ENCODE measurements at places on chromosomes 12 and 14.

DNA sequence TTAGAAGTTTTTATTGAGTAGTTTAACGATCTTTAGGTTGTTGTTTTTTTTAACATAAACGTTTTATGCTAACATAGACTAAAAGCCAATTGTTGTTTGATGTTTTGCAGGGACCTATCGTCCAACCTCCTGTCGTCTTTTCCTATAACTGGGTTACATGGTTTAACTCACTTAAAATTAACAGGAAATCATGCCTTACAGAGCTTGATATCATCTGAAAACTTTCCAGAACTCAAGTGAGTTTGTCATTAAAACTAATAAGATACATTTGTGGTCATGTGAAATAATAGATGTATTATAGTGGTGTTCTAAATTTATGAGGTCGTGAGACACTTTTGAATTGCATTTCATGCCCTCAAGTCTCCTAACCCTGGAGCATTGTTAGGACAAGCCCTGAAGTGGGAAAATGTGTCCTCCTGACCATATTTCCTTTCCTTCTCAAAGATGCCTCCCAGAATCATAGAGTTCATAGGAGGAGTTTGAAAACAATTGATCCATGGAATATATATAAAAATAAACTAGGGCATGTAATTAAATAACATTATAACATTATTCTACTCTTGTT is 84.9 kb downstream of the ZFC3H1 start:
- no peak for DNase-seq

- DNase-seq: no peak
These were observed 222.4 kb downstream of the IPO8 start for GRCh38 chr12:30473274-30473673.

DNA sequence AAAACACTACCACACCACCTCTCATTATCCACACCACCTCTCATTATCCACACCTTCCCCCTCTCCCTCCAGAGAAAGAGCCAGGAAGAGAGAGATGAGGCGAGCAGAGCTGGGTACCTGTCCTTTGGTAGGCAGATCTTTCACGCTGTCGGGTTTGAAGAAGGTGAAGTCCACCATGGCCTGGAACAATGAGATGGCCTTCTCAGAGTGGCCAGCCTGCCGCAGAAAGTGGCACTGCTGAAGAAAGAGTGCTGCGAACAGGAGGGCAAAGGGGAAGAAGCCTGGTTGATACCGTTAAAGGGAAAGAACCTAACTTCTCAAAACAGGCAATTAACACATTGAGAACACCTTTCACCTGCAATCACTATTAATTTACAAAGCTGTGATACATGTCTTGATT is 30.6 kb downstream of the NRDE2 start:
- no peak for DNase-seq

- no peak for DNase-seq
These were observed 284.4 kb upstream of the CRY1 start for GRCh38 chr12:107377596-107378385.

GRCh38 chr14:77914073-77914721 is 114.3 kb downstream of the ADCK1 start:
- no peak for DNase-seq

- no peak for DNase-seq
These were observed 28.1 kb upstream of the WNK1 start for GRCh38 chr12:724194-724855.

DNA sequence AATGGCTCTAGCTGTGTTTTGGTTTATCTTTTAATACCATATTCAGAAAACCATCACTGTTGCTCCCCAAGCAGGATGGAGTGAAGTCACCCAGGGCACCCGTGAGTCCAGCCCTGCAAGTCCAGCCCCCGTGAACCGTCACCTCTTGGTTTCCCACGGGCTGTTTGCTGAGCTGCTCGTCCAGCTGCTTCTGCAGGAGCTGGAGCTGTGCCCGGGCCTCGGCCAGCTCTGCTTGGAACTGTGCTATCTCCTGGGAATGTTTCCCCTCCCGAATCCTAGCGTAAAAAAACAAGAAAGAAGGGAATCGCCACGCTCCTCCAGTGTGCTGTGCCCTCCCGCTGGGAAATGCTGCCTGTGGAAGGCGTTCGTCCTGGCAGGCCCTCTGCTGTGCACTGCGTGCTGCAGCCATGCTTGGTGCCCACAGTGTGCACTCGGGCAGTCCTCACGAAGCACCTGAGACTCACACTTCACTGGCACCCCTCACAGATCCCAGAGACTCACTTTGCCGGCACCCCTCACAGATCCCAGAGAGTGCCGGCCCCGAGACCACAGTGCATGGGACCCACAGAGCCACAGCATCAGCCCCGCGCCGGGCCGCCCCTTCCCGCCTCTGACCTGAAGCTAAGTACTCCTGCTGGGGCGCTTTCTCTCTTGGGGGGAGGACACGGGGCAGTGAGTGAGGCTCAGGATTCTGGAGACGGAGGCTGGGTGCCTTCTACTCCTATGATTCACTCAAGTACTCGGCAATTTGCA is 15.4 kb upstream of the ANKLE2 start:
- DNase-seq: no peak

DNA sequence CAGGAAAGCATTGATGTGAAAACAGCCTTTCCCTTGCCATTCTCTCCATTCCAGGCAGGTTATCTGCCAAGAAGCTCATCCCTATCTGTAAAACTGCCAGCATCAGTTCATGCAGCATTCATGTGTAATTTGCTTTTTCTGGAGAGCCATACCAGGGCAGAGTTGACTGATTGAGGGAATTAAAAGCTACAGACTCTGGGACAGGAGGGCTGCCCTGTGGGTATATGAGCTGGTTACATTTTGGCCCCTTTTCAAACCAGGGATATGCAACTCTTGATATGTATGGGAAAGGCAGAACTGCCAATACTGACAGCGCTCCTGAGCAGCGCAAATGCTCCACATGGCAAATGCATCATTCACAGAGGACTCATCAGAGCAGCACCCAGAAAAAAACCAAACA is 53.7 kb downstream of the SYT1 start:
- no peak for DNase-seq

GRCh38 chr14:102620413-102620812 is 28.0 kb downstream of the RCOR1 start:
- peak; percentile 8 for DNase-seq

DNA sequence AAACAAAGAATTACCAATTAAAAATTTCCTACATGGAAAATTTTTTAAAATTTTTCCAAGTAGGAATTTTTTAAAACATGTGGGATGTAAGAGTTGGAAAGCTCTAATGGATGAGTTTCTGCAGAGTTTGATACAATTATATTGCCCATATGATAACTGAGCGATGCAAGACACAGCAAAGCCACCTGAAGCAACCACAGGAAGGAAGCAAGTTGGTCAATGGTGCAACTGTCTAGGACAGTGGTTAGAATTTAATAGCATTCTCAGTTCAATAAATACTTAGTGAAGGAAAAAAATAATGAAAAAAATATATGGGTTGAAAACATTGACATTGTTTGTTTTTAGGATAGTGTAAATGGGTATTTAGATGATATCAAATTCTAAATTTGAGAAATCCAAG is 178.6 kb upstream of the GARIN2 start:
- DNase-seq: no peak

DNA sequence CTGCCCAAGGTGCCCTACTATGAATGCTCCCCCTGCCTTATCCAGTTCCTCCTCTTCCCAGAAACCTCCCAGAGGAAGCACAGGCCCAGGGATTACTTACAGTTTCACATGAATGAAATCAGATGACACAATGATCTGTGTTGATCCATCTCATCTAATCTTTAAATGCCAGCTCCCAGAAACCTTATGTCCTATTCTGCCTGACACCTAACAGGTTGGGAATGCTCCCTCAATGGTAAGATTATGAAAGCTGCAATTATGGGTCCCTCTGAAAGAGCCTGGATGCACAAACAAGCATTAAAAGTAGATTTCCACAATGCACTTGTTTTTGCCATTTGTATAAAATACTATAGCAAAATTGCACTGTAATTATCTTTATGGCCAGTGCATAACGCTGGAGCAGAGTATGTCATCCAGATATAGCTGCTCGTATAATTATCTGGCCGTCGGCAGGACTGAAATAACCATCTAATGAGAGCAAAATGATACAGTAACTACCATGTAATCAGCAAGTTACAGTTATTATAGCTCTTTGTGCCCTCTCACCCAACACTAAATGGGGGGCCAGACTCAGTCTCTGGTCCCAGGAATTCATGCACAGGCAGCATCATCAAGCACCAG is 4.4 kb upstream of the ZBTB39 start:
- DNase-seq: no peak

DNA sequence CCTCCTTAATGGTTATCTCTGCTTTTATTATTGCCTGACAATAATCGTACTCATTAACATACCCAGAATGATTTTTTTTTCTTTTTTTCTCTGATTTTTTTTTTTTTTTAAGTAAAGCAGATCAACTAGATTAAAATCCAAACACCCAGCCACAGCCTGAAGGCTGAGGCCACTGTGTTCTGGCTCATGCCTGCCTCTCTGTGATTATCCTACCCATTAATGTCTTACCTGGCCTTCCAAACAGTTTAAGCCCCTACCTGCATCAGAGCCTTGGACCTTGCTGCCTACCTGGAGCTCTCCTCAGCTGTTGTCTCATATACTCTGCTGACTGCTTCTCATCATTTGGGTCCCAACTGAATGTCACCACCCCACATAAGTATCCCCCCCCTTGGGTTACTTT is 6.8 kb upstream of the TMED10 start:
- no peak for DNase-seq

GRCh38 chr14:93533842-93534241 is 103.1 kb downstream of the UNC79 start:
- DNase-seq: no peak

GRCh38 chr12:30794591-30795409 is 40.0 kb upstream of the CAPRIN2 start:
- DNase-seq: peak; percentile 75

DNA sequence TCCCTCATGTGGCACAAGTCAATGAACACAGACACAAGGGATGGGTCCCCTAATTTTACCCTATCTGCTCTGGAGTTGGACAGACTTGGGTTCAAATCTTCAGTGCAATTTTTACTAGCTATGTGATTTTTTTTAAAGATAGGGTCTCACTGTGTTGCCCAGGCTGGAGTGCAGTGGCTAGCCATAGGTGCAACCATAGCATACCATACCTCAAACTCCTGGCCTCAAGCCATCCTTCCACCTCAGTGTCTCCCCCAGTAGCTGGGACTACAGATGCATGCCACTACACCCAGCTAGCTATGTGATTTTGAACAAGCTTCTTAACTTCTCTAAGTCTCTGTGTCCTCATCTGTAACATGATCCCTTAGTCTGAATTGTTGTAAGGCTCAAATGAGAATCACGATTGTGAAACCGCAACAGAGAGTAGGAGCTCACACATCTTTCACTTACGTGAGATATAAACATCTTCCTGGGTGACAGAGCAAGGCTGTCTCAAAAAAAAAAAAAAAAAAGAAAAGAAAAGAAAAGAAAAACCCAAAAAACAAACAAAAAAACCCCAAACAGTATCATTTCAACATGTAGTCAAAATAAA is 4.7 kb downstream of the CALCOCO1 start:
- no peak for DNase-seq

DNA sequence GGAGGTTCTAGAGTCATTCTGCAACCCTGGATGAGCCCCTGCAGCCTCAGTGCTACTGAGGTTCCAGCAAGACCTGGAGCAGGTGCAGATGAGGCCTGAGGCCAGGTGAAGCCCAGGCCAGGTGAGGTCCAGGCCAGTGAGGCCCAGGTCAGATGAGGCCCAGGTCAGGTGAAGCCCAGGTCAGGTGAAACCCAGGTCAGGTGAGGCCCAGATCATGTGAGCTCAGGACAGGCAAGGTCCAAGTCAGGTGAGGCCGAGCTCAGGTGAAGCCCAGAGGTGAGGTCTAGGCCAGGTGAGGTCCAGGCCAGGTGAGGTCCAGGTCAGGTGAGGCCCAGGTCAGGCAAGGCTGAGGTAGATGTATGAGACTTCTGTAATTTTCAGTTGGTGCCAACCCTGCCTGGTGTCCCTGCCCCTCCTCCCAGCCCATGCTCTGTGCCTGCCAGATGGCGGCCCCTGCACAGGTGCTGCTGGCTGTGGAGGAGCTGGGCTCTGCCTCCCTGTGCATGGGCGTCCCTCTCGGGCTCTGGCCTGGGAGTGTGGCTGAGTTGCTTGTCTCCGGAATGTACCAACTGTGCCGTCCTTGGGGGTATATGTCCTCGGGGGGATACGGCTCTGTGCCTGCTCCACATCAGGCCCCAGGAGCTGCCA is 388.5 kb downstream of the TMEM121 start:
- DNase-seq: no peak

DNA sequence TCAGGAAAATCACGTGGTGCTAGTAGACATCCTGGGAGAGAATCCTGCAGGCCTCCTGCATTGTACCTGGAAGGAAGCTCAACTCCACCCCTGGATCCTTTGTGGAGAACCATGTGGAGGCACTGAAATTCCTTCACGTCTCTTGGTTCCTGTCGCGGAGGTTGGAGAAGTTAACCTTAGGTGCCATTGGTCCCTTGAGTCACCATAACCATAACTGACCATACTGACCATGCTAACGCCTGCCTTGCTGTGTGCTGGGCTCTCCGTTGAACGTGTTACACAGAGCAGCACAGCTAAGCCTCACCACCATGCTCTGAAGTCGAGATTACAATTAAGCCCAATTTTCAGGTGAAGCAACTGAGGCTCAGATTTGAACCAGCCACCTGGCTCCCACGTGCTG is 18.6 kb downstream of the C14orf132 start:
- no peak for DNase-seq

GRCh38 chr14:75597149-75597548 is 18.7 kb downstream of the FLVCR2 start:
- no peak for DNase-seq

GRCh38 chr12:3231399-3231876 is 154.3 kb downstream of the TSPAN9 start:
- DNase-seq: no peak

DNA sequence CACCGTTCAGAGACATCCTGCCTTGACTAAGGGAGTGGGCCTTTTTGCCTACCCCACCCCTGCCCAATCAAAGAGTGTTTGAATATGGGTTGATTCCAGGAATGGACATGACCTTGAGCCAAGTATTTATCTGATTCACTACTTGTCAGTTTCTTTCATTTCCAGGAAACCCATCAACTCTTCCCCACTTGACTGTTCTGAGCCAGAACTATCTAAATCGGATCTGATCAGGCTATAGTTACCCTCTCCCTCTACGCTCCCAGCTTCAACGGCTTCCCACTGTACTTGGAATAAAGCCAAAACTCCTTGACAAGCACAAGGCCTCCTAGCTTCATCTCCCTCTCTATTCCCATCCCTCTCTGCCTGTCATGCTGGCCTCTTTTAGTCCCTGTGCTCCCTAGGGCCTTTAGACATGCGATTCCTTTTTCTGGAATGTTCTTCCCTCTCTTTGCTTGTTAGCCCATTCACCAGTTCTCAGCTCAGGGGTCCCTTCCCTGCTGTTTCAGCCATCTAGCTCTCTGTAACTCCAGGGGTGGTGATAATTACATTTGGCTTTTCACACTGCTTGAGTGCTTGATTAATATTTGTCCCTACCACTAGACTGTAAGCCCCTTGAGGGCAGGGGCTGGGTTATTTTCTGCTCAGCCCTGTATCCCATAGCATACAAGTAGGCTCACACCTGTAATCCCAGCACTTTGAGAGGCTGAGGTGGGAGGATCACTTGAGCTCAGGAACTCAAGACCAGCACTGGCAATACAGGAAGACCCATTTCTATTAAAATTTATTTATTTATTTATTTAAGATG is 5.5 kb upstream of the ITPK1 start:
- DNase-seq: no peak

GRCh38 chr12:119634743-119635142 is 33.2 kb upstream of the PRKAB1 start:
- DNase-seq: no peak

- peak; percentile 72 for DNase-seq
These were observed 13.2 kb upstream of the TIGAR start for GRCh38 chr12:4307593-4308333.

- no peak for DNase-seq
These were observed 23.0 kb downstream of the MNAT1 start for GRCh38 chr14:60757567-60758002.

GRCh38 chr14:56342494-56342942 is 224.3 kb downstream of the PELI2 start:
- DNase-seq: peak; percentile 18
